ENCODE measurements at places on chromosomes 13 and 19.
A peak's percentile ranks its signal among the peaks of the same experiment; 100 is the strongest.

DNA sequence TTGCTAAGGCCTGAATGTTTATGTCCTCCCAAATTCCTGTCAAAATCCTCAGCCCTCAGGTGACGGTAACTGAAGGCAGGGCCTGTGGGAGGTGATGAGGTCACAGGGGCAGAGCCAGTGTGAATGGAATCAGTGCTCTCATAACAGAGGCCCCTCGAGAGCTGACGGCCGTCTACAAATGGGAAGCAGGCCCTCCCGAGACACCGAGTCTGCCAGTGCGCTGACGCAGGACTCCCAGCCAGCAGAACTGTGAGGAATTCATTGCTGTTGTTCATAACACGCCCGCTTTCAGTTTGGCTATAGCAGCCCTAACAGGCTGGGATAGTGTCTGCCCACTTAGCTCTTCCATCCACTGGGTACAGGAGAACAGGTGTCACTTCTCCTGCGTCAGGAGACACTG is 41.2 kb downstream of the CARS2 start:
- H3K4me1 ChIP-seq: no peaks in the 10 kb centered on the region
- no peaks in the 10 kb centered on the region for H3K27me3 ChIP-seq
- H3K27ac ChIP-seq: no peak overlapping the region
- H3K36me3 ChIP-seq: peaks cover 99% of the 10 kb centered on the region
- no peak for DNase-seq

DNA sequence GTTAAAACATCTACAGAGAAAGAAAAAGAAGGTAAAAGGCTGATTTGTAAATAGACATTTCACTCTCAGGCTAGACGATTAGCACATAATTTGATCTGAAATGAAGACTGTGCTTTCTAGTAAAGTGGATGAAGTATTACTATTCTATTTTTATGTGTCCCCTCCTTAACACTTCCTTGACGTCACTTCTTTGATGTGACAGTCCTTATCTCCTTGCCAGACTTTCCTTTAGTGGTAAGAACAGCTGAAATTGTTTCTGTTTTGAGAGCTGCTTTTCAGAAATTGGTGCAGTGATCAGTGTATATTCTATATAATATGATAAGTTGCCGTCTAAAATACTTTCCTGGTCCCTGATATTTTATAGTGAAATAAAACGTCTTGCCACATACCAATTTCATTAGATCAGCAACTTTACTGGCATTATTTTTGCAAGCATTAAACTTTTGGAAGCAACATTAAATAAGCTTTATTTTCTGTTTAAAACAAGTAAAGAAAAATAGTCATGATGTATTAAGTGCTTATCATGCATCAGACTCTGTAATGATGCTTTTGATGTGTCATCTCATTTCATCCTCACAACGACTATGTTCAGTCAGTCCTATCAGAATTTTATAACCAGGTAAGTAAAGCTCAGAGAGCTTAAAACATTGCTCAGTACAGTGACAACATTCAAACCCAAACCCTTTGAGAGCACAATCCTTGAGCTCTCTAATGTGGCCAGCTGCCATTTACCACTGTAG is 210.3 kb upstream of the PCDH9 start:
- H3K27me3 ChIP-seq: no peaks in the 10 kb centered on the region
- DNase-seq: no peak
- no peak overlapping the region for H3K27ac ChIP-seq
- no peaks in the 10 kb centered on the region for H3K4me1 ChIP-seq
- H3K4me3 ChIP-seq: no peak overlapping the region
- H3K36me3 ChIP-seq: no peaks in the 10 kb centered on the region

GRCh38 chr13:52922961-52923360 is 74.5 kb upstream of the PCDH8 start:
- H3K4me1 ChIP-seq: peaks cover 34% of the 10 kb centered on the region
- no peak overlapping the region for H3K27ac ChIP-seq
- no peak for DNase-seq

- H3K4me1 ChIP-seq: no peaks in the 10 kb centered on the region
- no peak overlapping the region for H3K4me3 ChIP-seq
- no peaks in the 10 kb centered on the region for H3K36me3 ChIP-seq
- no peaks in the 10 kb centered on the region for H3K27me3 ChIP-seq
- DNase-seq: no peak
- H3K27ac ChIP-seq: no peak overlapping the region
Measured at GRCh38 chr13:74101436-74101835, 32.8 kb downstream of the KLF12 start.

DNA sequence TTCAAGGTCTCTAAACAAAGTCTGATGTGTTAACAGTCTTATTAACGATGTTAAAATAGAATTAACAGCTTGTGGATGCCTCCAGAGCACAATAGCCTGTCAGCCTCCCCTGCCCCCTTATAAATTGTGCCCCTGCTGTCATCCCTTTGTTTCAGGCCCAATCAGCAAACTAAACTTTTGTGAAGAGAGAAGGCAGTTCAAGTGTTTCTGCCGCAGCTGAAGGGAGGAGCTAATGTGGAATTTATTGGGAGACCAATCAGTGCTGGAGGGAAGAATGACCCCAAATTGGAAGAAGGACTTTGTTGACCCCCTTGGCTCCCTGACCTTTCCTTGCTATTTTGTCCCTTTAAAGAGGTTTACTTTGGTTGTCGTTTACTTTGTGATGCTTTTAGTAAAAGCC is 160.5 kb downstream of the TM9SF2 start:
- no peak overlapping the region for H3K4me3 ChIP-seq
- no peaks in the 10 kb centered on the region for H3K27me3 ChIP-seq
- H3K4me1 ChIP-seq: peaks cover 5% of the 10 kb centered on the region
- no peaks in the 10 kb centered on the region for H3K36me3 ChIP-seq
- H3K27ac ChIP-seq: no peak overlapping the region

DNA sequence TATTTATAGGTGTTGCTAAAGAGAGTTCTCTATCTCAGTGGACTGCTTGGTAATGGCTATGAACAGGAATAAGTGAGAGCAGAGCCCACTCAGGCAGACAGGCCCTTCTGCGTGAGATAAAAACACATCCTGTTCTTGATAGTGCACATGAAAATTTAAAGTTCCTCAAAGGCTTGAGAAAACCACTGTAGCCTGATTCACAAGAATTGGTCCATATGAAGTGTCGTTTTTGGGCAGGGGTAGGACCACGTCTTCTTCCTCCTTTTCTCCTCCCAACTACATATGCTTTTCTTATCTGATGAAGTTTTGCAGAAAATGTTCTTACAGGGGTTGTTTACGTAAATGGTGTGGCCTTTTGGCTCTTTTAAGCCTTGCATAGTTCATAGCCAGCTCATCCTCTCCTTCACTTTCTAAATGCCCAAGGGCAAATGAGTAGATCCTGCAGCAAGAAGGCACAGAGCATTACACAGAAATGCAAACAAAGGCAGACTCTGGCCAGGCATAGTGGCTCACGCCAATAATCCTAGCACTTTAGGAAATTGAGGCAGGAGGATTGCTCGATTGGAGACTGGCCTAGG is 53.8 kb downstream of the RNF6 start:
- no peak overlapping the region for H3K4me3 ChIP-seq
- H3K36me3 ChIP-seq: no peaks in the 10 kb centered on the region
- H3K27ac ChIP-seq: no peak overlapping the region
- DNase-seq: no peak

- H3K4me1 ChIP-seq: no peaks in the 10 kb centered on the region
- H3K27me3 ChIP-seq: no peaks in the 10 kb centered on the region
- peak; percentile 86 for DNase-seq
- H3K4me3 ChIP-seq: peak overlapping the region; percentile 72
Measured at GRCh38 chr19:16897029-16897855, 8.4 kb downstream of the F2RL3 start.

DNA sequence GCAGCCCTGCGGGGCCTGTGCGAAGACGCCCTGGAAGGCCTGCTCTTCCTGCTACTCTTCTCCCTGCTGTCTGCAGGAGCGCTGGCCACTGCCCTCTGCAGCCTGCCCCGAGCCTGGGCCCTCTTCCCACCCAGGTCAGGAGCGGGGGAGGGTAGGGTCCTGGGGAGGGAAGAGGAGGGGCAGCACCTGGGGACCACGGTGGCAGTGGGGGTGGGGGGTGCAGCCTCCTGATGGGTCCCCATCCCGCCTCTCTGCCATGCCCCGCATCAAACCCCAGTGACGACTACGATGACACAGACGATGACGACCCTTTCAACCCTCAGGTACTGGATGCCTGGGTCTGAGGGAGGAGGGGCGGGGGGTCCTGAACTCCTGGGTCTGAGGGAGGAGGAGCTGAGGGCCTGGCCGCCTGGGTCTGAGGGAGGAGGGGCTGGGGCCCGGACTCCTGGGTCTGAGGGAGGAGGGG is 13.4 kb upstream of the LENG8 start:
- peaks cover 14% of the 10 kb centered on the region for H3K4me1 ChIP-seq
- DNase-seq: no peak
- no peaks in the 10 kb centered on the region for H3K27me3 ChIP-seq
- H3K4me3 ChIP-seq: no peak overlapping the region
- H3K36me3 ChIP-seq: peaks cover 26% of the 10 kb centered on the region

DNA sequence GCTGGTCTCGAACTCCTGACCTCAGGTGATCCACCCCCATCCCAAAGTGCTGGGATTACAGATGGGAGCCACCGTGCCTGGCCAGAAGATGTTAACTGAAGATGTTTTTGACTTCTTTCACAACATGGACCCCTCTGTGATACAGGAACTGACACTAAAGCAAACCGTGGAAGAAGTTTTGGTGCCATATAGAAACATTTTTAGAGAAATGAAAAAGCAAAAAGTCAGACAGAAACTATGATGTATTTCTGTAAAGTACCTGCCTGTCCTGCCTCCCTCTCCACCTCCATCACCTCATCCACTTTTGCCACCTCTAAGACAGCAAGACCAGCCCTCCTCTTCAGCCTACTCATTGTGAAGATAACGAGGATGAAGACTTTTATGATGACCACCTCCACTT is 11.3 kb downstream of the FBXO27 start:
- H3K27ac ChIP-seq: no peak overlapping the region
- H3K36me3 ChIP-seq: peaks cover 10% of the 10 kb centered on the region
- peaks cover 40% of the 10 kb centered on the region for H3K27me3 ChIP-seq
- H3K4me1 ChIP-seq: no peaks in the 10 kb centered on the region

- DNase-seq: no peak
- H3K27me3 ChIP-seq: no peaks in the 10 kb centered on the region
- peaks cover 12% of the 10 kb centered on the region for H3K36me3 ChIP-seq
- peaks cover 17% of the 10 kb centered on the region for H3K4me1 ChIP-seq
Measured at GRCh38 chr19:4988770-4989251, 19.9 kb downstream of the KDM4B start.

DNA sequence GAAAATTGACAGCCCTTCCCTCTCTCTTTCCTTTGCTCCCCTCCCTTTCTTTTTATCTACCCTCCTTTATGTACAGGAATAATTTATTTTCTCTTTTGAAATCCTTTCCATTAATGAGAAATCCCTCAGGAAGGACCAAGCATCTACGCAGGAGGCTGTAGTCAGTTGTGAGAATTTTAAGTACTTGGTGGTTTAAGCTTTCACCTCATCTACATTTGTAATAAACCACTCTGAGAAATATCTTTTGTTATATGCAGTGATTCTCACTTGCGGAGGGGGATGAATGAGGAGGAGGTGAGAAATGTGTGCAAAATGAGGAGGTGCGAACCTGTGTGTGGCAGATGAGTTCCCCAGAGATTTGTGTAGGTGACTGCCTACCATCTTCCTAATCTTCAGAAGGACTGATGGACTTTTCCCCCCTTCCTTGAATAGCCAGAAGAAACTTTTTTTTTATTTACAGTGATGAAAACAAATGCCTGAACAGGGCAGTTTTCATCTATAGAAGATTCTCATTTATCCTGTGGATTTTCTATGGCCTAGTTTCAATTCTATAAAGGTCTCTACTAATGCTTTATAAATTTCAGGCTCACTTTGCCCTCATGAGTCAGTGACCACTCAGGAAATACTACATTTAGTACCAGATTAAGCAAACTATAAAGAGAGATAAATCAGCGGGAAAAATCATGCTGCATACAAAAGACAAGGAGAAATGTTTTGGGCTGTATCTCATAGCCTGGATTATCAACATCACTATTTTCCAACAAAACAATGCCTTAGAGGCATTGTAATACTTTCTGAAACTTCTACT is 118.3 kb downstream of the LHFPL6 start:
- no peaks in the 10 kb centered on the region for H3K27me3 ChIP-seq
- H3K4me1 ChIP-seq: no peaks in the 10 kb centered on the region
- H3K27ac ChIP-seq: no peak overlapping the region
- no peak for DNase-seq
- no peaks in the 10 kb centered on the region for H3K36me3 ChIP-seq

- peak; percentile 56 for DNase-seq
- no peak overlapping the region for H3K4me3 ChIP-seq
- H3K4me1 ChIP-seq: peaks cover 9% of the 10 kb centered on the region
- H3K27ac ChIP-seq: peak overlapping the region; percentile 62
- H3K36me3 ChIP-seq: peaks cover 17% of the 10 kb centered on the region
Measured at GRCh38 chr13:43848001-43848649, 31.4 kb downstream of the CCDC122 start.

DNA sequence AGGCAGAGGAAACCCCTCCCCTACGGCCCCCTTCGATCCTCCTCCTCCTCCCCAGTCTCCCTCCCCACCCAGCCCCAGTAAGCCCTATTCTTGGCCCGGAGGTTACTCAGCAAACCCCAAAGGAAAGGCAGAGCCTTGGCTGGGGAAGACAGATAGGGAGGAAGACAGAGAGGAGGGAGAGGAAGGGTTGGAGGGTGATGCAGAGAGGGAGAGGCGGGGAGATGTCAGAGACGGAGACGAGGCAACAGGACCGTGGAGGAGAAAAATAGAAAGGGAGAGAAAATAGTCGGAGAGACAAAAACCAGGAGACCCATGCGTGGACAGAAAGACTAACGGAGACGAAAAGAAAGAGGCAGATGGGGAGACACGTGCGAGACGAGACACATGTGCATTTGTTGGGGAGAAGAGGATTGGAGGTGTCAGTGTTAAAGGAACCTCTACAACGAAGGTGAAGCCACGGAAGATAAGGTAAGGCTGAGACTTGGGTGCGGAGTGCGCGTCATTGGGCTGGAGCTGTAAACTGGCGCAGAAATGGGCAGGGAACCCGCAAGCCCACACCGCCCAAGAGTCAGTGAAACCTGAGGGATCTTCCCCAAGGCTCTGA is 2.9 kb downstream of the TGFB1 start:
- peaks cover 30% of the 10 kb centered on the region for H3K36me3 ChIP-seq
- H3K27ac ChIP-seq: no peak overlapping the region
- DNase-seq: no peak
- H3K4me1 ChIP-seq: peaks cover 24% of the 10 kb centered on the region
- peak overlapping the region; percentile 98 for H3K4me3 ChIP-seq

DNA sequence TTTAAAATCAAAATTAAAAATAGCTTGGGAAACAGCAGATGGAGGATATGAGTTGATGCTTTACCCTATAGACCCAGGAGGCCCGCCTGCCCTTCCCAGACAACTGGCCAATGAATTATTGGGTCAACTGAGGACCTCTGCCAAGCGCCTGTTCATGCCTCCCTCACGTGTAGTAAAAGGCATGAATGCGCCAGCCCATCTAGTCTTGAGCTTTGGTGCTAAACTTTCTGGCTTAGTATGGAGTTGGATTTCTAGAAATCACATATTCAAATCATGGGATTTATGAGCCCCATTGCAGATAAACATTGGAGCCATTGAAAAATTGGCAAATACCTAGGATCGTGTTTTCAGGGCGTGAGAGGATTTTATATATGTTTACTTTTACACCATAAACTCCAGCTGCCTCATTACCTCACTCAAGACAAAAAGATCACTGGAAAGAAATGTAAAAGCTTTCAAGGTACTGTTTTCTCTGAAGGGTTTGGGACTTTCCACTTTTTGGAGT is 47.1 kb downstream of the COL4A2 start:
- peaks cover 6% of the 10 kb centered on the region for H3K36me3 ChIP-seq
- no peaks in the 10 kb centered on the region for H3K27me3 ChIP-seq
- H3K4me1 ChIP-seq: peaks cover 25% of the 10 kb centered on the region

GRCh38 chr19:56942756-56943155 is 102.2 kb upstream of the PEG3 start:
- H3K36me3 ChIP-seq: peaks cover 6% of the 10 kb centered on the region
- no peaks in the 10 kb centered on the region for H3K27me3 ChIP-seq
- no peak overlapping the region for H3K27ac ChIP-seq
- no peak overlapping the region for H3K4me3 ChIP-seq
- DNase-seq: no peak
